ENCODE measurements at places on chromosomes 7 and 10. TPM values are rescaled to one million over a fixed set of nuclear protein-coding genes. Genes with fewer than 3 reads are reported as not detected.

DNA sequence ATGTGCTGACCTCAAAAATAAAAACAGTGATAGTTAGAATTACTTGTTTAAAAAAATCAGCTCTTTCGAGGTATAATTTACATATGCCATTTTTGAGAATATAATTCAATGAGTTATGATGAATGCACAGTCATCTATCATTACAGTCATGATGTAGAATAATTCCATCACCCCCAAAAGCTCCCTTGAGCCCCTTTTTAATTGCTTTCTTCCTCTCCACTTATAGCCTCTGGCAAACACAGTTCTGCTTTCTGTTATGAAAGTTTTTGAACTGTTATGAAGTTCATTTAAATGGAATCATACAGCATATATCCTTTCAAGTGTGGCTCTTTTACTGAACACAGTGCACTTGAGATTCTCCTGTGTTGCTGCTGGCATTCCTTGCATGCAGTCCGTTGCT, 41.4 kb downstream of the PRTFDC1 start:
- no peaks in the 10 kb centered on the region for H3K27me3 ChIP-seq
- no peak overlapping the region for H3K27ac ChIP-seq
- peaks cover 34% of the 10 kb centered on the region for H3K4me1 ChIP-seq
- no peaks in the 10 kb centered on the region for H3K36me3 ChIP-seq
- no peak for DNase-seq
- no peak overlapping the region for H3K4me3 ChIP-seq

- H3K36me3 ChIP-seq, result no peaks in the 10 kb centered on the region
- H3K4me1 ChIP-seq, result peaks cover 18% of the 10 kb centered on the region
- H3K27me3 ChIP-seq, result no peaks in the 10 kb centered on the region
- H3K4me3 ChIP-seq, result no peak overlapping the region
- DNase-seq, result no peak
- H3K27ac ChIP-seq, result no peak overlapping the region
Observed at GRCh38 chr7:41880107-41880506, 177.2 kb upstream of the INHBA start.

Gene PNLIPRP2
- not detected for total RNA-seq

Gene SSC4D
- 3.2 TPM for total RNA-seq
